Dermis blood vessel endothelial cell (primary cell): ENCODE measurements at places on chromosomes 1 and 21.
A peak's percentile ranks its signal among the peaks of the same experiment; 100 is the strongest.

GRCh38 chr21:20943561-20943997, 54.6 kb upstream of the NCAM2 start:
- no peak for DNase-seq

- peak; percentile 46 for DNase-seq
Observed at GRCh38 chr21:33644383-33645074, 2.2 kb downstream of the ITSN1 start.

DNA sequence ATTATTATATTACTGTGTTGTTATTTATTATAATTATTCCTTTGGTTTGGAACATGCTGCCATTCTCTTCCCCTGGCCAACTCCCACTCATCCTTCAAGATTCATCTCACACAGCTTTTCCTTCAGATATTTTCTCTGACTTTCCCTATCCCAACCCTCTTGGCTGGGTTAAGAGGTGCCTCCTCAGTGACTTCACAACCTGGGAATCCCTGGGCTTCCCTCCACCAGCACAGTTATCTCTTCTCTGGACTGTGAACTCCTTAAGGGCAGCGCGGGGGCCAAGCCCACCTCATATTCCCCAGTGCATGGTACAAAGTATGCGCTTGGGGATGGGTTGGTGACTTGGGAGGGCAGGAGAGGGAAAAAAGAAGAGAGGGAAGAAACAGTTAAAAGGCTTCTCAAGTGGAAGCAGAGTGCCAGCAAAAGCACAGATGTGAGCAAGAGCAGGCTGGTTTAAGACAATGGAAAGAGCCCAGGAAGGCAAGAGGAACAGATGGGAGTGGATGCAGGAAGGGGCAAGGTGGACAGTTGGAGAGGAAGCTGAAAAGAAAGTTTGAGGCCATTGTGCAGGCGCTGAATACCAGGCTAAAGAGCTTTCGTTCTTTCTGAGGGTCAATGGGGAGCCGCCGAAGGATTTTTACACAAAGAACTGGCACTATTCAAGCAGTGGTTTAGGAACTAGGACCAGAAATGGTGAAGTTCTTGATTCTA, 132.3 kb downstream of the BEND5 start:
- DNase-seq = no peak

- DNase-seq = no peak
Observed at GRCh38 chr1:113802367-113803007, 9.8 kb downstream of the RSBN1 start.

DNA sequence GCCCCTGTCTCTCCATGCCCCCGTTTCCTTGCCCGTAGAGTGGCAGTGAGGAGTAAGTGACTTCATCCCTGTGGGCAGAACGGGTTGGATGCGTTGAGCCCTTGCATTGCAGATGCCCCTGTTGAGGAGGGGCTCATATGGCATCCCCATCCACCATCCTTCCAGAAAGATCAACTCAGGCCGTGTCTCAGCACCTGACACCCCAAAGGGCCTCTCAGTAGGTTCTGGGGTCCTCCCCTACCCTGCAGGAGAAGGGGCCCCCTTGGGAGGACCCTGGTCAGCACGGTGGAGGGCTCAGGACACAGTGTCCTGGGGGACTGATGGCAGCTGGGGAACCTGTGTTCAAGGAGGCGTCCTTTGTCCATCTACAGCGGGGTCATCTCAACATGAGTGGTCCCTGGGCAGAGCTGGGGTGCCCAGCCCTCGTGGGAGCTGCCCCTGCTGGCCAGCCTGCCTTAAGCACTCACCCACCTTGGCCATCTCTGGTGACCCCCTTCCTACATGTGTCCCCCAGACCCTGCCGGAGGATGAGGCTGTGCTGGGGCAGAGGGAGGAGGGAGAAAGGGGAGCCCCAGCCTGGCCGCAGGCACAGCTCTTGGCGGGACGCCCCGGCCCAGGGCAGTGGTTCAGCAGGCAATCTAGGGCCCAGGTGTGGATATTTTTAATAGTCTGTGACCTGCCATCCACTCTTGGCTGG, 48.2 kb upstream of the ACTRT2 start:
- DNase-seq = no peak

DNA sequence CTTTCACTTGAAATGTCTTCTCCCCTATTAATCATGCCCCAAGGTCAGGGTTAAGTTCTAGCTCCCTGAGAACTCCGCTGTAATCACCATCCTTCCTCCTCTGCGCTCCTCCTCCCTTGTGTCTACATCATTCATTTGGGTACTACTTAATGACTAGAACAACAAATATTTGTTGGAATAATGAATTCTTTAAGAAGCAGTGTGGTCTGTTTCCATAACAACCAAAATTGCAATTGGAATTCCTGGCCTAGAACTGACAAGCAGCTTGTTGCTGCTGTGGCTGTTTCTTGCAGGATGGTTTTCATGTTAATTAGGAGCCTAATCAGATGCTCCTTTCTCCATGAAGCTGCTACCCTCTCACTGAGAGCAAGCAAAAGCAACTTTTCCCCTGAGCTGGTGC, 192.5 kb downstream of the ZZZ3 start:
- no peak for DNase-seq

DNA sequence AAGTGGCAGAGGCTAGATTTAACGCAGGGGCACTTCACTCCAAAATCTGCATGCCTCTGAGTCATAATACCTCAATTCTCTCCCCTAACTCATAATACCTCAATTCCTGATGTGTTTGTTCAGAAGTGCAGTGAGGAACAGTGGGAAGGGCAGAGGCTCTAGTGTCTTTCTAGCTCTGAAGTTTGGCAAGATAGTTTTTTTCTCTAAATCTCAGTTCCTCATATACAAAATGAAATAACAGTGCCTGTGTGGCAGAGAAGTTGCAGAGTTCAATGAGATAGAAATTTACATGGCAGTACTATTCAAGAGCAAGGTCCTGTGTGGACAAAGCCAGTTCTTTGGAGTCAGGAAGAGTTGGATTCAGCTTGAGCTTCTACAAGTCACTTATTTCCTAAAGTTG, 9.8 kb downstream of the JUN start:
- no peak for DNase-seq

DNA sequence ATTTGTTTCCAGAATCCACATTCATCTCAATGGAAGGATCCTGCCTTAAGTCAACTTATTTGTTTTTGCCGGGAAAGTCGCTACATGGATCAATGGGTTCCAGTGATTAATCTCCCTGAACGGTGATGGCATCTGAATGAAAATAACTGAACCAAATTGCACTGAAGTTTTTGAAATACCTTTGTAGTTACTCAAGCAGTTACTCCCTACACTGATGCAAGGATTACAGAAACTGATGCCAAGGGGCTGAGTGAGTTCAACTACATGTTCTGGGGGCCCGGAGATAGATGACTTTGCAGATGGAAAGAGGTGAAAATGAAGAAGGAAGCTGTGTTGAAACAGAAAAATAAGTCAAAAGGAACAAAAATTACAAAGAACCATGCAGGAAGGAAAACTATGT, 2.6 kb downstream of the GADD45A start:
- DNase-seq = peak; percentile 37

GRCh38 chr1:204572923-204573922, 57.0 kb downstream of the MDM4 start:
- DNase-seq = no peak

DNA sequence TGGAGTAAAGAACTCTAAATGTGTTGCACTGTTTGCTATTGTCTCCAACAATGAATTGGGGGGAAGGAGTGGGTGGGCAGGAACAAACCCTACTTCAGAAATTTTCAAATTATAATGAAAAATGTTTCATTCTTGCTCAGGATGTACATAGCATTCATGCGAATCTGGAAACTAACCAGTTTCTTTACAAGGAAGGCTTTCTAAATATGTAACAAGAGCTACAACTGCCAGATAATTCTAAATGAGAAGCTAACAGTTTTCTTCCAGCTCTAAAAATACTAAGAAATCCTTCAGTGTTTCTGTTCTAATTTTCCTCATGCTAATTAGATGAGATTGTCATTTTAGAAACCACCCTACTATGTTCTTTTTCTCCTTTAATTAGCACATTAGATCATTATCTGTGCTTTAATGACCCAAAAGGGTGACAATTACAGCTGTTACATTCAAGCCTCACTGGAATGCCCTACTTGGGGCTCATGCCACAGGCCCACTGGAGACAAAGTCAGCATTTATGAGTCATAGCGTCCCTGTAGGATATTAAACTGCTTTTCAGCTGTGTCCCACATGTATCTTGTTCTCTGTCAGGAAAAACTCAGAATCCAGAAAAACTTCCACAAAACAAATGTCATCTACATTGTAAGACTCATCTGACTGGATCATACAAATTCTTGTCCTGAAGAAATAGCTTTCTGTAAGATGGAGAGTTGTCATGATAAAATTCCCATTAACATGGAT, 804.6 kb upstream of the CXADR start:
- DNase-seq = no peak

GRCh38 chr1:61491497-61491896, 233.4 kb downstream of the TM2D1 start:
- no peak for DNase-seq

DNA sequence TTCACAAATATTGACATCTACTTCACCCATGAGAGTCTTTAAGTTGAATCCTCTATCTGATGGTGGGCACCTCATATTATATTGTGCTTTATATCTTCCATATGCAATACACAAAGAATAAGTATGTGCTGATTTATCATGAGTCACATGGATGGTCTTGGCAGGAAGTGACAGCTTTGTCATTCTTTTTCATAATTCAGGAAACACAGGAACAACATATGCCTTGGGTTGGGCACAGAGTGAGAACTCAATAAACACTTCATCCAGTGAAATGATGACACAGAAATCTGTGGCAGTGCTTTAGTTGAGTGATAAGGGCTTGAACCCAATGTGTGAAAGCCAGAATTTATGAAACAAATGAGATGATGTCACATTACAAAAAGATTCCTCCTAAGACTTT, 41.2 kb downstream of the GADD45A start:
- peak; percentile 81 for DNase-seq

DNA sequence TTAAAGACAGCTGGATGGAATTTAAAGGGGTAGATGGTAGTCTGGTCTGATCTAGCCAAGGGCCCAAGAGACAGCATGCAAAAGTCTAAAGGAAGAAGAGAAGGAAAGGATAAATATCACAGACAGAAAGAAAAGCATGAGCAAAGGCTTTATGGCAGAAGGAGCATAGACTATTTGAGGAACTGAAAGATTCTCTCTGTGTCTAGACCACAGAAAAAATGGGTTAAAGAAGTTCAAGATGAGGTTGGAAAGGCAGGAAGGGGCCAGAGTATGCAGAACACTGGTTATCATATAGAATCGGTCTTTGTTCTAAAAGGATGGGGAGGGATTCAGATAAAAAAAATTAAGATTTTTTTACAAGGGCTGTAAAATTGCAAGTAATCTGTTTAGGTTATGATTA, 136.8 kb upstream of the SGIP1 start:
- no peak for DNase-seq

DNA sequence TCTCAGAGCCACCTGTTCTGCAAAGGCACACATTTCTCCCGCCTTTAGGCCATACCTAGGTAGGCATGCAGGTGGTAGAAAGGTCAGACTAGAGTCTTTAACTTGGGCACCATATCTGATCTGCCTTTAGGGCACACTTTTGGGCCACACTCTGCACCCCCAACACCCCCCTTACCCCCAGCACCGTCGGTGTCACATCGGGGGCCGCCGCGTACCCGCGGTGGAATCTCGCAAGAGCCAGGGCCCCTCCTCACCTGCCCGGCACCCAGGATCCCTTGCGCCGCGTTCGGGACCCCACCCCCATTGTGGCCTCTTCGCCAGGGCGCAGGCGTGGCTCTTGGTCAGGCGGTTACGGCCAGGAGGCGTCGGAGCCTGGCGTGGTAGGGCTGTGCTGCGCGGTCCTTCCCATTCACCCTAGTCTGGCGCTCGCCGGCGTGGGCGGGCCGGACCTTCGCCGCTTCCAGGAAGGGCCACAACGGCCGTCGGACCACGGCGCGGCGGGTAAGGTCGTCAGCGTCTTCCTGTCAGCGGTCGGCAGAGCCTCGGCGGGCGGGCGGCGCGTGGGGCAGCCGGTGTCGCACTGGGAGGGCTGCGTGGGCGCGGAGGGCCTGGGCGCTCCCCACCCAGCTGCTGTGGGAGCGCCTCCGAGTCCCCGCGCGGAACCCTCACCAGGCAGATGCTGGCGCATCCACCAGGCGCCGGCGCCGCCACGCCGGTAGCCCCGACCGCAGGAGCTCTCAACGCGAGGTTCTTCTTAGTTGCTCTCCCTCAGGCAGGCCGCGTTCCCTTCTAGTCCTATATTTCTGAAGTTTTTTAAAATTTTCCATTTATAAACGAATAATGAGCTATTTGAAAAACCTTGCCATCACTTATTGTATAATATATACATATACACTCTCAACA, at the start of gene DNAH14:
TSS of gene DNAH14 (plus strand) at position 341 of the 903 bp plus-strand sequence. CDS start 23,028 bp downstream, outside the sequence.
- DNase-seq = peak; percentile 78

GRCh38 chr1:10236405-10237156, 26.2 kb downstream of the KIF1B start:
- no peak for DNase-seq

DNA sequence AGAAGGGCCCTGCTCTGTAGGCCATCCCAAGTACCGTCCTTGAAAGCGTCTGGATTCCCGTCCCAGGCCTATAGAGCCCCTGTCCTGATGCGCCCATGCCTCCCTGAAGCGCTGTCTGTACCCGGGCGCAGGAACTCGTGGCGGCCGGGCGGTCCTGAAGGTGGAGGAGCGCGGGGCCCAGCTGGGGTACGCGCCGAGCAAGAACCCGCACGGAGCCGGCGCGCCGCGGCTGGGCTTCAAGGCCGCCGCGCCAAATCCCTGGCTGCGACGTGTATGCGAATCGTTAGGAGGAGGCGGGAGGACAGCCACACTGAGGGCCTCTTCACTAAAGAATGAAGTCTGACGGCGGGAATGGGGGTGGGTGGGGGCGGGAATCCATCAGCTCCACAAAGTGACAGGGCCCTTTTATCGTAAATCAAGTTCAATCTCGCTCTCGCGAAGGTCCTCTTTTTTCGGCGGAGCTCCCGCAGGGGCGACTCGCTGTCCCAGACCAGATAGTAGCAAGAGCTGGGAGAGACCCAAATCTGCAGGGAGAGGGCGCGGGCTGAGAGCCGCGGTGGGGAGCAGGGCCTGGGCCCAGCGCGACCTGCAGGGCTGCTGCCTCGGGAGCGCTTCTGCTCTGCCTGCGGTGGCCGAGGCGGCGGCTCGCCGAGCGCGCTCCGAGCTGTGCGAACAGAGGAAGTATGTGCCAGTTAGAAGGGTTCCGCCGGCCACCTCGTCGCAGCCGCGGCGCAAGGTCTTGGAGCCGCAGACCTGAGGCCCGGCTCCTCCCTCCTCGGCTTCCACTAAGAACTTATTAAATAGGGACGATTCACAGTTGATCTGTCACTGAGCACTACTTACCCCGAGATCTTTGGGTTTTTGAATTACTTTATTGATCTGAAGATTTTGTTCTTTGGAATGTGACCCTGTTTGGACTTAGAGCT, 10.4 kb downstream of the BARHL2 start:
- DNase-seq = peak; percentile 32

GRCh38 chr1:75999034-75999433, 66.8 kb upstream of the ASB17 start:
- no peak for DNase-seq
